ENCODE measurements at places on chromosomes 3 and 15.

DNA sequence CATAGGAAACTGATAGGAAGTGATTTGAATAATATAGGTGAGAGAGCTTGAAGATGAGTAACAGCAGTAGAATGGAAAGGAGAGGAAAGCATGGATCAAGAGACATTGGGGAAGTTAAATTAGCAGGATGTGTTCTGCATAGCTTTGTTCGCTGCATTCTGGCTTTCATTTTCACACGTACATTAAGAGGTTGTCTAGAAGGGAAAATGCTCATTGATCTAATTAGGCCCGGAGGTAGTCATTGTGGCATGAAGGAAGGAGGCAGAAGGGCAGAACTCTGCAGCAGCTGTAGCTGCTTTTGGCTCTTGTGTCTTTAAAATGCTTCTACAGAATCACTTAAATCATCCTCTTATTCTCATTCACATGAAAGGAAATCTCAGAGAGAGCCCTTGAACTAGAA lies 40.3 kb downstream of the KCNAB1 start:
- no peak for DNase-seq

- no peak for DNase-seq
Observed at GRCh38 chr15:89325039-89325803, 9.4 kb downstream of the POLG start.

- no peak for DNase-seq
Observed at GRCh38 chr3:191792580-191792979, 331.6 kb downstream of the PYDC2 start.

DNA sequence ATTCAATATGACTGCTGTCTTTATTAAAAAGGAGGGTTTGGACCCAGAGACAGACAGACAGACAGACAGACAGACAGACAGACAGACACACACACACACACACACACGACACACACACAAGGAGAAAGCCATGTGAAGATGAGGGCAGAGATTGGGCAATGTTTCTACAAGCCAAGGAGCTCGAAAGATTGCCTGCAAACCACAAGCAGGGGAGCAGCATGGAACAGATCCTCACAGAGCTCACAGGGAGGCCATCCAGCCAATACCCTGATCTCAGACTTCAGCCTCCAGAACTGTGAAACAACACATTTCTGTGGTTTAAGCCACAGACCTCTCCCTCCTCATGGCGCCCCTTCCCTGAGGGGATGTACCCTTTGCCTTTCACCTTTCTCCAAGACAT lies 35.8 kb upstream of the ABHD2 start:
- DNase-seq, result no peak

GRCh38 chr15:41258750-41259471 lies 27.8 kb downstream of the CHP1 start:
- DNase-seq, result no peak

DNA sequence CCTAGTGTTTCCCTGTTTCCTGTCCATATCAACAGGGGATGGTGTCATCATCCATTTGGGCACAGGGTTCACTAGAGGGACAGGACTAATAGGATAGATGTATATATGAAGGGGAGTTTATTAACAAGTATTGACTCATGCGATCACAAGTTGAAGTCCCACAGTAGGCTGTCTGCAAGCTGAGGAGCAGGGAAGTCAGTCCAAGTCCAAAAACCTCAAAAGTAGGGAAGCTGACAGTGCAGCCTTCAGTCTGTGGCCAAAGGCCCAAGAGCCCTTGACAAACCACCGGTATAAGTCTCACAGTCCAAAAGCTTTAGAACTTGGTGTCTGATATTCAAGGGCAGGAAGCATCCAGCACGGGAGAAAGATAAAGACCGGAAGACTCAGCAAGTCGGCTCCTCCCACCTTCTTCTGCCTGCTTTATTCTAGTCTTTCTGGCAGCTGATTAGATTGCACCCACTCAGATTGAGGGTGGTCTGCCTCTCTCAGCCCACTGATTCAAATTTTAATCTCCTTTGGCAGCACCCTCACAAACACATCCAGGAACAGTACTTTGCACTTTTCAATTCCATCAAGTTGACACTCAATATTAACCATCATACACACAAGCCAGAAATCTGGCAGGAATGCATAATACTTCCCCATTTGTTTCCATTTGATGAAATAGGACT lies 43.4 kb downstream of the CD200 start:
- no peak for DNase-seq

DNA sequence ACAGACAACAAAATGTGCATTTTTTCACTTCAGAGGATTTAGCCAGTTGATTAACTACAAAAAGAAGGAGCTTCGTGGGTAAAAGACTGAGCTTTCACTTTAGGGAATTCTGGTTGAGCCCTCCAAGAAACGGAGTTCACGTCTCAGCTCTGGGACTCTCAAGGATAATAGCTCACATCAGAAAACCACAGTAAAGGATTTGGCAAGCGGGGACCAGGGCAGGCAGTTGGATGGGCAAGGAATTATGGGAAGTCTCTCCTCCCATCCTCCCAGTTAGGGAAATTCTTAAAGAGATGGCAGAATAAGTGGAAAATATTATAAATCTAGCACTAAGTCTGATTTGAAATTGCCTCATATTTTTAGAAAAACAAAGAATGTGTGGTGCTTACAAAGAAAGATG lies 188.3 kb upstream of the EOMES start:
- DNase-seq, result no peak

DNA sequence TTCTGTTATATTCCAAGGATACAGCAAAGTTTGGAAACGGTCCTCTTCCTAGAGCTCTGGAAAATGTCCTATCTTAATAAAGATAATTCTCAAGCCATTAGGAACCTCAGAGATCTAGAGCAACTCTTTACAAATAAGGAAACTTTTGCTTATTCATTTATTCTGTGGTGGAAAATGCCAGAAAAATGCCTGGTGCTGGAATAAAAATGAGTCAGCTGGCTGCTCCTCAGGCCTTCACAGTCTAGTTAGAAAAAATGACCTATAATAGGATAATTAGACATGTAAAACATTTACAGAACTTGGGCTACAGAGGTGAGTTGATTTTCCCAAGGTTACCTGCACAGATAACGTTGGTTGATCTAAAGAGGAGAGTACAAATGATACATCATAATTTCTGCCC lies 372.5 kb downstream of the NLGN1 start:
- no peak for DNase-seq

DNA sequence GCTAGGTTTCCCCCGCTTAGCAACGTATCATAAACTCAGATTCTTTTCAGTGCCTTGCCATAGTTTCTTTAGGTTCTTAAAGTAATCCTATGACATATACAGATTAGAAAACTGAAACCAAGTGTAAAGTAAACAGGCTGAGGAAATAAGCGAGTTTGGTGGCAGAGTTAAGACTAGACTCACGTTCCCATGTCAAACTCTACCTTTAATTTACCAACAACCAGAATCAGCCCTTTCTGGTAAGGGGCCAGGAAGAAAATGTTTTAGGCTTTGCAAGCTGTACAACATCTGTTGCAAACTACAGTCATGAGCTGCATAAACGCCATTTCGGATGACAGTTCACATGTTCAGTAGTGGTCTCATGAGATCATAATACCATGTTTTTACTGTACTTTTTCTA lies 128.0 kb upstream of the PRICKLE2 start:
- no peak for DNase-seq

- DNase-seq, result no peak
Observed at GRCh38 chr3:12369598-12369997, 80.7 kb downstream of the PPARG start.

DNA sequence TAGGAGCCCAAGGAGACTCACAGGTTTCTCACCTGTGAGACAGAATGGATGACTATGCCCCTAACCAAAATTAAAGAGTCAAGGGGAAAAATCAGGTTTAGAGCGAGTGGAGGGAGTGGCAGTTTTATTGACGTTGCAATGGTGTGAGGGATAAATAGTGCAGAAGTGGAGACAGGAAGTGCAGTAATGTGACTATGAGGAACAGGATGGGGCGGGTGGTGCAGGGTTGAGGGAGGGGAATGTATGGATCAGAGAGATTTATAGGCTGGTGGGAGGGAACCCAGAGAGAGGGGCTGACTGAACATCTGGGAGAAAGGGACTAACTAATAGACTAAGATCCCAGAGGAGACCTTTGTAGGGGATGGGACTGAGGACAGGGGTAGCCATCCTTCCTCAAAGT lies 26.5 kb downstream of the EIF2AK4 start:
- DNase-seq, result no peak

- no peak for DNase-seq
Observed at GRCh38 chr15:99090011-99090699, 14.7 kb upstream of the SYNM start.

GRCh38 chr3:13347390-13347950 lies 72.7 kb downstream of the NUP210 start:
- no peak for DNase-seq

DNA sequence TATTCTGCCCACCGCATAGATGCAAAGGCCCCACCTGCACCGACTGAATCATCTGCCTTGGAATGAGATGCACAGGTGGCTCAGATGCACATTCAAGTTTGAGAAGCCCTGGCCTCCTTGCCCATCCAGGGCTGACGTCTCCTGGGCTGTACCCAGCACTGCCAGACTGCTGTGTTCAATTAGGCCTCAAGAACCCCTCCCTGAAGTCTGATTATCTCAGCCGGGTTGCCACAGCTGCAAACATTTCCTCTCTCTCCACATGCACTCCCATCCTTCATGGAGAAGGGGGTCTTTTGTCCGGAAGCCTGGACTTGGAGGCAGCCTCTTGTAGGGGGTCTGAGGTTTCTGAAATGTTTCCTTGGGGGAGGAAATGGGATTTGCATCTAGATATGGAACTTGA lies 459.4 kb upstream of the PROK2 start:
- no peak for DNase-seq

DNA sequence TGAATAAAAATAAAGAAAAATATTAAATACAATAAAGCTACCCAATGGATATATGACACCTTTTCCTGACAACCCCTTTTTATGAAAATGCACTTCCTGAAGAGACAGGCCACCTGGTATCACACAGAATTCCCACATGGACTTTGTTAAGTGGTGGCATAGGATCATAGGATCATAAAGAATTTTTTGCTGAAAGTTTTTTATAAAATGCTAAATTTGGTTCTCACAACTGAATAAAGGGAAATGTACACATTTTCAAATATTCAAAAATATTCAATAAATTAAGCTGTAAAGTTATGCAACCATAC lies 102.5 kb upstream of the ROBO1 start:
- no peak for DNase-seq

DNA sequence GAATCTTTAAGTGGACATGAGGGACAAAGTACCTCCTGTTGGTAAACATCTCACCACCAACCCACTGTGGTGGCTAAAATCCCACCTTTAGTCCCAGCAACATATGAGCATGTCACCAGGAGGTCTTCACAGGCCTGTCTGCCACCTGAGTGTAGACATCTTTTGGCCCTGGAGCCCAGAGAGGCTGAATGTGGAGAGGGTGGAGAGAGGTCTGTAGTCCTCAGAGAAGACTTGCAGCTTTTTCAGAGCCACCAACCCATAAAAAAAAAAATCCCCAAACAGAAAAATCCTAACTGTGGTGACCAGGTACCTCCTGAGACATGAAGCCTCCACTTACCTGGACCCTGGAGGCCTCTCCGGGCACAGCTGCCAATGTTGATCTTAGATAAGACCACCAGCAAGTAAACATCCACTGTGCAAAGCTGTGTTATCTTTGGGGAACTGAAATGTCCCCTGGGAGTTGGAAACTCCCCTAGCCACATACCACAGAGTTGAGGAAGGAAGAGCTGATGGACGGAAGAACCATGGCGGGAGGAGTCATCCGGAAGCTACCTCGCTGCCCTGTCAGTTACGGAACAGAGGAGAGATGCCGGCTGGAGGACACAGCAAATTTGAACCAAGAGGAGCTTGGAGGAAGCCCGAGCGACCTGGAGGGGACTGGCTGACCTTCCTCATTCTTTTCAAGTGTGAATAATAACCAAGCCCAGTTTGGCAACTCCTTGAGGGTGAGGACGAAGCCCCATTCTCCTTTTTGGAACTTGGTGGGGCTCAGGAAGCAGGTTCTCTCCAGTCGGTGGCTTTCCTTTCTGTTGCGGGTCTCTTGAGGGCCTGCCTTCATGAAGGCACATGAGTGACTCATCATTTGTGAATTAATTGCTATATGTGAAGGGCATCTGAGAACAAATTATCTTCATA lies at the start of gene GHRL:
Gene GHRL, minus strand, starts transcription at position 443 of the 915 bp plus-strand sequence. CDS start 2,767 bp downstream, outside the sequence.
- no peak for DNase-seq

- DNase-seq, result no peak
Observed at GRCh38 chr3:8953313-8953712, 10.0 kb downstream of the RAD18 start.

DNA sequence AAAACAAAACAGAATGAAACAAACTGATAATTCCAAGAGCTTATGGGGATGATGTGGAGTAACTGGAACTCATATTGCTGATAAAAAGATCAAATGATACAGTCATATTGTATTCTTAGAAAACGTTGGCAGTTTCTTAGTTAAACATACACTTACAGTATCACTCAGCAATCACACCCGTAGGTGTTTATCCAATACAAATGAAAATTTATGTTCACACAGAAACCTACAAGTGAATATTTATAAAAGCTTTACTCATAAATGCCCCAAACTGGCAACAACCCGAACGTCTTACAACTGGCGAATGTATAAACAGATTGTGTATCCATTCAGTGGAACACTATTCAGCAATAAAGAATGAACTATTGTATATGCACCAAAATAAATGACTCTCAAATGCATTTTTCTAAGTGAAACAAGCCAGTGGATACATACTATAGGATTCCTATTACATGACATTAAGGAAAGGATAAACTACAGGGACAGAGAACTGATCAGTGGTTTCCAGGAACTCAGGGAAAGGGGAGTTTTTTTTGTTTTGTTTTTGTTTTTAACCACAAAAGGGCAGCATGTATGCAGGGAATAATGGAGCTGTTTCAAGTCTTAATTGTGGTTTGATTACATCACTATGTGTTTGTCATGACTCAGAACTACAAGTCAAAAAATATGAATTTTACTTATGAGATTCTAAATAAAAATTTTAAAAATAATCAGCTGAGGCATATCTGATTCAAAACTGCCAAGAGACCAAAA lies 71.8 kb upstream of the NDUFB4 start:
- no peak for DNase-seq

DNA sequence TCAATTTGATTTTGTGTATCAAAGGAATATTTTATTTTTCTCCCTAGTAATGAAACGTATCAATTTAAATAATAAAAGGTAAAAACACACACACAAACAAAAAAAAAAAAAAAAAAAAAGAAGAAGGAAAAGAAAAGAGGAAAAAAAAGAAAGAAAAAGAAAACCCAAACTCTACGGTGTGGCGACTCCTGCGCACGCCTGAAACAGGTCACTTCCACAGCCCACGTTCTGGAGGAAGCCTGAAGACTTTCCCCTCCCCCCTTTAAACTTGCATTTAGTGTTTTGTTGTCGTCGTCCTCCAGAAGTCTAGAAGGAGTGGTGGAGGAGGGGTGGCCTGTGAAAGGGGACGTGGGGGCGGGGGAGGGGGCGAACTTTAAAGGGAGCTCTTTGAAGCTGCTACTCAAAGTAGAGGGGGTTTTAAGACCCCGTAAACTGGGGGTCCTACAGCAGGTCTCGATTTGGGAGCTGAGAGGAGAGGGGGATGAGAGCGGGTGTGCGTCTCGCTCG lies 2.3 kb upstream of the TLE3 start:
- no peak for DNase-seq

All from substantia nigra (tissue), 51 donors.